ENCODE measurements at places on chromosomes 2 and 18. TPM values are rescaled to one million over a fixed set of nuclear protein-coding genes. Genes with fewer than 3 reads are reported as not detected.

Gene C2orf66
- not detected for total RNA-seq

DNA sequence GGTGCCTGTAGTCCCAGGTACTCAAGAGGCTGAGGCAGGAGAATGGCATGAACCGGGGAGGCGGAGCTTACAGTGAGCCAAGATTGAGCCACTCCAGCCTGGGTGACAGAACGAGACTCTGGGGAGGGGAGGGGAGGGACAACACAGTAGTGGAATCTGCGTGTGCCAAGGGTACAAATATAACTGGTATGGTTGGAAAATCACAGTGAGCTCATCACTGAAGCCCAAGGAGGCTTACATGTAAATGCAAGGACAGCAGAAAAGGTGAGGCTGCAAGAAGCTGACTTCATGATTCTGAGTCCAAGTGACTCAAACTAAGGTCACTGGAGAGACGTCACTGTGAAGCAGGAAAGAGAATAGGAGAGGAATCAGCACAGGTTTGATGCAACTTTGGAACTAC is 9.2 kb downstream of the SEPTIN10 start:
- H3K27ac ChIP-seq = no peak overlapping the region
- DNase-seq = no peak
- H3K4me3 ChIP-seq = no peak overlapping the region
- H3K27me3 ChIP-seq = no peaks in the 10 kb centered on the region
- H3K4me1 ChIP-seq = peaks cover 81% of the 10 kb centered on the region
- no peaks in the 10 kb centered on the region for H3K36me3 ChIP-seq

GRCh38 chr18:3345885-3346284 is 84.0 kb downstream of the MYL12B start:
- H3K4me3 ChIP-seq = no peak overlapping the region
- H3K27ac ChIP-seq = peak overlapping the region; percentile 62
- H3K36me3 ChIP-seq = no peaks in the 10 kb centered on the region
- no peaks in the 10 kb centered on the region for H3K27me3 ChIP-seq
- no peak for DNase-seq
- H3K4me1 ChIP-seq = peaks cover 24% of the 10 kb centered on the region

DNA sequence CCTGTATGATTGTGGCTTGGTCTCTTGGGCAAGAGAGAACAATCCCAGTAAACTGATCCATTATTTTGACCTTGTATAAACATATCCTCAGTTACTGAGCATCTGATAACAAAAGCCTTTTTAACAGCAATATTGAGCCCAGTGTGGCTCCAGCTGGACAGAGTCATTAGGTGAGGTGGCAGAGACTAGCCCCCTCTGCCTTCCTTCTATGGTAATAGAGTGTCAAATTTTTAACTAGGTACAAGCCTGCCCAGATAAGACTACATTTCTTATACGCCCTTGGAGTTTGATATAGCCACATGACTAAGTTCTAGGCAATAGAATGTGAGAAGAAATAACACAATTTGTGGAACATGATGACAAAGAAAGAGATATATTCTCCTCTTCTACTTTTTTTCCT is 56.2 kb downstream of the HNMT start:
- no peaks in the 10 kb centered on the region for H3K27me3 ChIP-seq
- H3K4me3 ChIP-seq = no peak overlapping the region
- H3K4me1 ChIP-seq = no peaks in the 10 kb centered on the region
- no peaks in the 10 kb centered on the region for H3K36me3 ChIP-seq
- no peak overlapping the region for H3K27ac ChIP-seq

Measured in esophagus muscularis mucosa (tissue), 4 donors.